ENCODE measurements at places on chromosomes 5 and 9.

DNA sequence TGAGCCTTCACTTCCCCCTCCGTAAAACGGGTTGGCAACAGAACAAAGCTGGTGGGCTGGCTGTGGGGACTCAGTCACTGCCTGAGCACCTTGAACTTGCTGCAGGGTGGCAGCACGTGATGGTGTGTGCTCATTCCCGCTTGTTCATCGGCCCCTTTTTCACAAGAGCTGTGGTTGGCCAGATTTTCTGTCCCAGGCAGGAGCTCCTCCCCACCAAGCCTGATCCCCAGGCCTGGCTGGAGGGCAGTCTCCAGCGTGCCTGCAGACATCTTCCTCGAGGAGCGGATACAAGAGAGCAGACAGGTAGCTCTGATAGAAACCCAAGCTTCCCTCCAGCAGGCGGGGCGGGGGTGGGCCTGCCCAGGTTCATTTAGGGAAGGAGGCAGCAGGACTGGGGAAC is 61.9 kb upstream of the ORM1 start:
- no peak for DNase-seq

DNA sequence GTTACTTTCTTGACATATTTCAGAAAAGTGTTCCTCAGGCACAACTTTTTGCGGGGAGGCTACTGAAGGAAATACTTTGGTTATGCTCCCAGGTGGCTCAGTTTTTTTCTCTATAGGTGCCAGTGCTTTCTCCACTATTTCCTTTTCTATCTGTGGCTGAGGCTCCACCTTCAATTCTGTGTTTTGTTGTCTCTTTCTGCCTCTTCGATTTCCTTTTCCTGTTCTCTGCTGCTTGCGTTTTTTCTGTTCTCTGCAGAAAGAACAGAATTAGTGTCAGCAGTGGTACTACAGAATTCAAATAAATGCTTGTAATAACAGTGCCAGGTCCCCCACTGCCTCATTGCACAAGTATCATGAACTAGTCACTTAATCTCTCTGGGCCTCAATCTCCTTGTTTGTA is 7.0 kb downstream of the HEMGN start:
- no peak for DNase-seq

DNA sequence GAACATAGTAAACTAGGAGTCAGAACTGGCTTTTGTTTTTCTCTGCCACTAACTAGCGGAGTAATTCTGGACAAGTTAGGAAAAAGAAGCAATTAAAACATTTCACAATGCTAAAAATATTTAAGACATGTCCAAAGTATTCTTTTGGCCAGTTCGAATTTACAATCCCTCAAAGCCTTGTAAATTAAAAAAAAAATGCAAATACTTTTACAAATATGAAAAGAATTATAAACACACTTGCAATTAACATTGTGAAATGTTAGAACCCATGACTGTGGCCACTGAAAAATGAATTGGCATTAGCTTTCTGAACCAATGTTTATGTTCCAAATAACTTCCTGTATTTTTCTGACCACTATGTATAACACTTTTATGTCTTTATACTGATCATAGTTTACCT is 2.2 kb downstream of the RAD1 start:
- peak; percentile 50 for DNase-seq

GRCh38 chr9:72294936-72295335 is 70.1 kb downstream of the ZFAND5 start:
- no peak for DNase-seq

GRCh38 chr9:98698856-98699255 is 9.9 kb downstream of the GABBR2 start:
- DNase-seq: no peak

DNA sequence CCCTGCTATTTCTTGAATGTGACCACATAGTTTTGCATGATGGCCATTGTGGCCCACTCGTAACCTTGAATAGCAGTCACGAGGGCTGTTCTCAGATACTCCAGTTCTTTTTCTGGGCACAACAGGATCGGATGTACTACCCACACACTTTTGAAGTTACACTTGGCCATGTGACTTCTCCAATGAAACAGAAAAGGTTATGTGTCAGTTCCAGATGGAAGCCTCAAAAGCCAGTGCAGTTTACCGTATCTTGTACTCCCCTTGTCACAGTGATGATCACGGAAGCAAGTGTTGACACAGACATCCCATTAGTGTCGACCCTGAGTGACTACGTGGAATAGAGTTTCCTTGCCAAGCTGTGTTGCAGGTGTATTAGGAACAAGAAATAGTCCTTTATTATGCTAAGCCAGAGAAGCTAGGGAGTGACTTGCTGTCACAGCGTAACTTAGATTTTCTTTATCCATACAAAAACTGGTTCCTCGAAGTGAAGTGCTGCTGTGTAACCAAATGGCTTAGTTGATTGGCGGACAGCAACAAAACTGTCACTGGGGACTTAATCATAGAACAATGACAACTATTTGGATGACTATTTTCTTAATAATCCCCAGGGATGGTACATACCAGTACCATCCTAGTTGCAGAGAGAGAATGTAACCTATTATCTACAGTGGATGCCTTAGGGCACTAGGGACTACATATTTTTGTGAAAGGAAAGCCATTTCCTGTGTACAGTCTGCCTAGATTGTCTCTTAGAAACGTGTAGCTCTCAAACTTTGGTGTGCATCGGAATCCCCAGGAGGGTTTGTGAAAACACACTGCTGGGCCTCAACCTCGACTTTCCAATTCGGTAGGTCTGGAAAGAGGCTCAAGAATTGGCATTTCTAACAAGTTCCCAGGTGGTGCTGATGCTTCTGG is 90.1 kb upstream of the DMRT1 start:
- DNase-seq: no peak

GRCh38 chr5:172102913-172103626 is 85.0 kb downstream of the STK10 start:
- DNase-seq: peak; percentile 99

DNA sequence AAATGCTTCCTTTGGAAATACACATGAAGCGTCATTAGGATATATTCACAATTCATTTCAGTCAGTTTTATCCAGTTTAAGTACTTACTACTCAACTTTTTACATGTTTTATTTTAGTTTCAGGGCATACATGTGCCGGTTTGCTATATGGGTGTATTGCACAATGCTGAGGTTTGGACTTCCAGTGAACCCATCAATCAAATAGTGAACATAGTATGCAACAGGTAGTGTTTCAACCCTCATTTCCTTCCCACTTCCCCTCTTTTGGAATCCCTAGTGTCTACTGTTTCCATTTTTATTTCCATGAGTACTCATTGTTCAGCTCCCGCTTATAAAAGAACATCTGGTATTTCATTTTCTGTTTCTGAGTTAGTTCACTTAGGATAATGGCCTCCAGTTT is 74.7 kb downstream of the TMEM161B start:
- no peak for DNase-seq

DNA sequence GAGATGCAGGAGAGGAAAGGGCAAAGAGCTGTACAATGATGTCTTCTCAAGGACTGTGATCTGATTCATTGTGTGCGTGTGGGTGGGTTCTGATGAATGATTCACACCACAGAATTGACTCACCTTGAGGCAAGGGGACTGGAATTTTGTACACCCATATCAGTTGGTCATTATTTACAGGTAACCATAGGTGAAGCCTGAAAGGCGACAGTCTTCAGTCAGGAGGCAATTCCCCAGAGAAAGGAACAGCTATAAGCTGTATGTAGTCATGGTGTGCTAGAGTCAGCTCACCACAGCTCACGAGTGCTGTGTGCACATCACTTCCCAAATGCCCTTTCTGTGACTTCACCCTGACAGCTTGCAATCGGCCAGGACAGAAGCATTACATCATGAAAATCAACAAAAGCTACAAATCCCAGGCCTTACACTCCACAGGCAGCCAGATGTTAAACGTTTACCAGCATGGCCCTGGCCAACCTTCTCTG is 87.6 kb upstream of the RPS23 start:
- peak; percentile 87 for DNase-seq

DNA sequence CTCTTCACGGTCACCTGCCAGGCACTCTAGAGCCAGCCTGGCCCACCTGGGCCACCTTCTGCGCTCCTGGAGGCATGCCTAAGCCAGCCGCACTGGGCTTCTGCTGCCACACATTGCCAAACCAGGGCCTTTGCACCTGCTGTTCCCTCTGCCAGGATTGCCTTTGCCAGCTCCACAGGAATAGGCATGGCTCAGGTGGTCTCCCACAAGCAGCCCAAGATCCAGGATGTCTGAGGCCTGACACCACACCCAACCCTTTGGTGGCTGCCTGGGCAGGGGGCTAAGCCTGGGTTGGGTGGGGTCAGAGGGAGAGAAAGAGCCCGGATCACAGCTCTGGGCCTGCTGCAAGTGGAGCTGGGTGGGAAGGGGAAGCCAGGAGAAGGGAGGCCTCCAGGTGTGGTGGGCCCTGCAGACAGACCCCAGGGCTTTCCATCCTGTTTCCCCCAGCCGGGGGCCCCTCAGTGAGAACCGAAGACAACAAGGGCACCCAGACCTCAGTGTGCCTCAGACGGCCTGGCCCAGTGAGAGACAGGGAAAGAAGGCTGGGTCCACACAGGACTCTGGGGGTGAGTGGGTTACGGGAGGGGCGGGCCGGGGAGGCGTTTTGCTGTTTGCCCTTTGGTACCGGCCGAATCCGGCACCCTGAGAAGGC is 672 bp upstream of the SUSD3 start:
- DNase-seq: no peak

- DNase-seq: no peak
These were observed 81.6 kb downstream of the CYFIP2 start for GRCh38 chr5:157347301-157348048.

- no peak for DNase-seq
These were observed 236.5 kb upstream of the IL12B start for GRCh38 chr5:159566832-159567231.

DNA sequence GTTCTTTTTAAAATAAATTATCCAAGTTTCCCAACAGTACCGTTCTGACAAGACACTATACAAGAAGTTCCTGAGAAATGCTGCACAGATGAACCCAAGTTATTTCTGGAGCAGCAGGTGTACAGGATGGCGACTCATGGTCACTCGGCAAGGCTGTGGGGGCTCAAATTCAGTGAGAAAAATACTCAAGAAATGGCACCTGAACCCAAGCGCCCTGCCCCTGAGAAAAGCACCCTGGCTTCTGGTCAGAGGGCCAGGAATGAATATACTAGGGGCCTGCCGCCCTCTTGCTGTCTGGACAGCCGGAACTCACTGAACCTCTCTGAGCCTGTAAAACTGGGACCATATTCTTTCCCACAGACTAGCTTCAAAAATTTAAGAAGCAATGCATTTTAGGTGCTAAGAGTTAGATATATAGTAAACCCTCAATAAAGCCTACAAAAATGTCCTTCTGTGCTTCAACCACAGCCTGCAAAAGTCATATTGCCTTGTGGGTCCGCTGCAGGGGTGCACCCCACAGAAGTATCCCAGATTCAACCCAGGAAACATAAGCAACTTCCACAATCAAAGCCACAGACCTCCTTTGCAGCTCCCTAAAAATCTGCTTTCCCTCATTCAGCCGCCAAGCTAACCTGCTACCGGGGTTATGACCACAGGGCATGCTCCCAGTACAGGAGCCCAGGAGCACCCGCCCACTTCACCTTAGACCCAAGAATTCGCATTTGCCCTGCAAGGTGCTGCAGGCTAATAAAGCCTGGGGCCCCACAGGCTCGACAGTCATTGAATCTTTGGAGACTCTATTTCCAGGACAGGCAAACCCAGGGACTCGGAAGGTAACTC is 1.4 kb downstream of the RAPGEF1 start:
- DNase-seq: no peak

- peak; percentile 59 for DNase-seq
These were observed 42.4 kb downstream of the STRBP start for GRCh38 chr9:123225995-123226394.

DNA sequence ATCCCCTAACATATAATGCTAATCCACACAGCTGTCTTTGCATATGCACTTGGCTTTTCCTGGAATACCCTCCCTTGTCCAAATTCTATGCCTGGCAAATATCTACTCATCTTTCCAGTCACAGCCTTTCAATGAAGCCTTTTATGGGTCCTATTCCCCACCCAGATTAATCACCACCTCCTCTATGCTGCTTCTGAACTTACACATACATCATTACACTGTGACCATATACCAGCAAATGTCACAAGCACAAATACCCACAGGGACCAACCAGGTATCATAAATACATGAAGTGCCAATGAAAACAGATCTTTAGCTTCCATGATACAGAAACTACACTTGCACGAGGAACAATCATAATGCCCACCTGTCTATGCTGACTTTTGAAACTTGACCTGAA is 22.3 kb downstream of the LPAR1 start:
- no peak for DNase-seq

DNA sequence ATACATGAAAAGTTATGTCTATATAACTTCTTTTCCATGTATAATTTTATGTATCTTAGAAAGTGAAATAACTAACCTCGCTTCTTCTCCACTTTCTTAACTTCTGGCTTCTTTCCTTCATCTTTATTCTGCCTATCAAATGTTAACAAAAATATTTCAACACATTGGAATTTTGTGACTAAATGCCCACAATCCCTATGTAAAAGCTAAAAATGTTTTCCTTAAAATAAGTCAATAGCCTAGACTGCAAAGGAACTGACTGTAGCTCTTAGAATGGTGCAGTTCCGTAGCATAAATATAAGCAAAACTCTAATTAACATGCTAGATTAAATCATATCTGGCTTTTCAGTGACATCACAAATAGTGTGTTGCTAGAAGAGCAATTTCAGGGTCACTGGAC is 40.9 kb downstream of the PSIP1 start:
- DNase-seq: peak; percentile 16

- DNase-seq: no peak
These were observed 6.7 kb upstream of the TNIP1 start for GRCh38 chr5:151087486-151087885.

- no peak for DNase-seq
These were observed 5.4 kb upstream of the P4HA2 start for GRCh38 chr5:132233081-132233480.

GRCh38 chr9:18384066-18384465 is 89.9 kb upstream of the ADAMTSL1 start:
- DNase-seq: no peak

DNA sequence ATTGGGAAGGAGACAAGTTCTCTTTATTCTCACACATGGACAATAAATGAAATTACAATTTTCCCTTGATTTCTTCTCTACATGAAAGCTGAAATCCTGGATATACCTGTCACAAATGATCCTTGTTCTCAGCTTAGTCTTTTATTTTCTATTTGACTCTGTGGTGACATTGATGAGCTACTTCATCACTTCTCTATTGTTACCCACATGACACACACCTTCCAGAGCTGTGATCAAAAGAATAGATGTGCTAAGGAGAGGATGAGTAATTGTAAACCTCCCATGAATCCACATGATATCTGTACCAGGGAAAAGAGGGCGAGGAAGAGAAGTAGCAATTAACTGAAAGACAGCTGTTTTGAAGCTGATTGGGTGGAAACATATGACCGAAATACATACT is 102.0 kb downstream of the CAVIN4 start:
- DNase-seq: no peak

DNA sequence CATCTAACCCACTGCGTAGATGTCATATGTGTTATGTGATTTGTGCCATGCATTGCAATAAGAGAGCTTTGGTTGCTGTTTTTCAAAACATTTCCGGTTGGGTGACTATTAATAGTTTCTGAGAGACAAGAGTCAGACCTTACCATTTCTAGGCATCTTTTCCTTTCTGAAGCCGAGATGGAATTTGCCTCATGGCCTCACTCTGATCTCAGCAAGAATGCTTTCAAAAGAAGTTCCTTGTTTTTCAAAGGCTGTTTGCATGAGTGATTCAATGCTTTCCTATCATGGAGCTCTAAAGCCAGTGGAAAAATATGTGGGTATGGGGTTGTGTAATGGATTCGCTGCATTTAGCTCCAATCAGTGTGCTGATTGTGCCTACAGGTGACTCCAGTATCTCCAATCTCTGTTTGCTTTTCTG is 203.1 kb upstream of the PPP1R2B start:
- no peak for DNase-seq

Measured in fibroblast of lung (primary cell).